SK-N-SH (cell line): ENCODE measurements at places on chromosomes 11 and 22. TPM values are rescaled to one million over a fixed set of nuclear protein-coding genes. Genes with fewer than 3 reads are reported as not detected.

DNA sequence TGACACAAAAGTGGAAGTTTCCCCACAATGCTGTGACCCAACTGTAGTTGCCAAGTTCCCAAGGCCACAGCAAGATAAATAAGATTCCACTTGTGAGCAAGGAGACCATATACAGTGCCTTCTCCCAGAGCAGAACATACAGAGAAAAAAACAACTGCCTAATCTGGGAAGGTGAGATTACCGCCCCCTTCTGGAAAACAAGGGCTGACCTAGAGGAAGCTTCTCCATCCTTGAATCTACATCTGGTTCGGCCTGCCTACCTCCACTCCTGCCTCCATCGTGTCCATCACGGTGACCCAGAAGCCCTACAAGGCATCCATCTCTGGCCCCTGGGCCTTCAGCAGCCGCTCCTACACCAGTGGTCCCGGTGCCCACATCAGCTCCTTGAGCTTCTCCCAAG is 6.1 kb upstream of the RNASEH2C start:
- no peak for DNase-seq
- H3K4me3 ChIP-seq, result no peak overlapping the region
- no peaks in the 10 kb centered on the region for H3K4me1 ChIP-seq
- no peaks in the 10 kb centered on the region for H3K27me3 ChIP-seq

DNA sequence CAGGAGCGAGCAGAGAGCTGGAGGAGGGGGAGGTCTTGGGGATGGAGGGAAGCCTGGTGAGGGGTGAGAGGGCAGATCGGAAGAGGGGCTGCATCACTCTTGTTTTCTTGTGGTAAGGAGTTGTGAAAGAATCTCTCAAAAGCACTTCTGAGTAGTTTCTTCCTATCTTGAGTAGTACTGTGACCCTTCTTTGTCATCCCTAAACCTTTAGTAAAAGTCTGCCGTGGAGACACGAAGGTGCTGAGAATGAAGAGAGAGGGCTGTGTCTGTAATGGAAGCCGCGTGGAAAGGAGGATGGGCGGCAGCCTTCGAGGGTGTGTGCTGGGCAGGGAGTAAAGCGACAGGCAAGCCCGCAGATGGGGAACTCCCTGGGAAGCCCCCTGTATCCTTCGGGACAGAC is 237.8 kb downstream of the TBC1D22A start:
- H3K4me3 ChIP-seq, result no peak overlapping the region
- H3K4me1 ChIP-seq, result no peaks in the 10 kb centered on the region
- no peak for DNase-seq
- H3K36me3 ChIP-seq, result peaks cover 10% of the 10 kb centered on the region; the same call in 1 of the 2 replicates

OR10D3 gene
- polyA plus RNA-seq, result not detected in 2 replicates

ANKRD49 gene
- polyA plus RNA-seq, result 4.9 and 7.6 TPM in 2 replicates

PIH1D2 gene
- polyA plus RNA-seq, result 0.97 and 2.0 TPM in 2 replicates
